ENCODE measurements at places on chromosomes 7 and 10. TPM values are rescaled to one million over a fixed set of nuclear protein-coding genes. Genes with fewer than 3 reads are reported as not detected.

- no peaks in the 10 kb centered on the region for H3K36me3 ChIP-seq
- no peaks in the 10 kb centered on the region for H3K27me3 ChIP-seq
- DNase-seq: no peak
- H3K4me3 ChIP-seq: peak overlapping the region; percentile 87
- H3K27ac ChIP-seq: peak overlapping the region; percentile 93
Observed at GRCh38 chr10:31757386-31757791, 171.2 kb downstream of the ARHGAP12 start.

- peaks cover 38% of the 10 kb centered on the region for H3K27me3 ChIP-seq
- H3K36me3 ChIP-seq: no peaks in the 10 kb centered on the region
- DNase-seq: no peak
Observed at GRCh38 chr7:139490130-139490529, 6.7 kb upstream of the KLRG2 start.

DNA sequence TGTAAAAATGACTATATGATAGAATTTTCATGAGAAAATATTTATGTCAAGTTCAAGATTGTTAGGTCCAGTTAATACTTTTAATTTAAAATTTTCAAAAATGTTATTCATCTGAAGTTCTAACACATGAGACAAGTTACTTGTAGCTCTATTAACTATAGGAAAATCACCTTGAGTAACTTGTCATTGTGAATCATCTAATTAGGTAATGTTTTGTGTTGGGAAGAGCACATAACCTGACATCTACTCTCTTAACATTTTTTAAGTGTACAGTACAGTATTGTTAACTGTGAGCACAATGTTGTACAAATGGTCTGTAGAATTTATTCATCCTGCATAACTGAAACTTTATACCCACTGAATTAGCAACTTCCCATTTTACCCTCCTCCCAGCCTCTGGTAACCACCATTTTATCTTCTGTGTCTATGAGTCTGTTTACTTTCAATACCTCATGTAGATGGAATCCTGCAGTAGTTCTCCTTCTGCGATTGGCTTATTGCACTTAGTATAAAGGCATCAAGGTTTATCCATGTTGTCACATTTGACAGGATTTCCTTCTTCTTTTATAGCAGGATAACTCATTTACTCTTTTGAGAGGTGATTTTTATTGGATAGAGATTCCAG is 54.6 kb downstream of the ARL4A start:
- peaks cover 7% of the 10 kb centered on the region for H3K4me1 ChIP-seq
- no peak for DNase-seq
- no peaks in the 10 kb centered on the region for H3K27me3 ChIP-seq
- no peaks in the 10 kb centered on the region for H3K36me3 ChIP-seq
- H3K4me3 ChIP-seq: no peak overlapping the region

GRCh38 chr10:42594246-42594650 is 44.1 kb downstream of the ZNF33B start:
- H3K36me3 ChIP-seq: peaks cover 76% of the 10 kb centered on the region
- H3K27ac ChIP-seq: no peak overlapping the region
- no peaks in the 10 kb centered on the region for H3K4me1 ChIP-seq
- no peak overlapping the region for H3K4me3 ChIP-seq

GRCh38 chr7:644381-645305 is 81.9 kb upstream of the DNAAF5 start:
- no peaks in the 10 kb centered on the region for H3K27me3 ChIP-seq
- H3K4me1 ChIP-seq: peaks cover 4% of the 10 kb centered on the region
- H3K27ac ChIP-seq: no peak overlapping the region

DNA sequence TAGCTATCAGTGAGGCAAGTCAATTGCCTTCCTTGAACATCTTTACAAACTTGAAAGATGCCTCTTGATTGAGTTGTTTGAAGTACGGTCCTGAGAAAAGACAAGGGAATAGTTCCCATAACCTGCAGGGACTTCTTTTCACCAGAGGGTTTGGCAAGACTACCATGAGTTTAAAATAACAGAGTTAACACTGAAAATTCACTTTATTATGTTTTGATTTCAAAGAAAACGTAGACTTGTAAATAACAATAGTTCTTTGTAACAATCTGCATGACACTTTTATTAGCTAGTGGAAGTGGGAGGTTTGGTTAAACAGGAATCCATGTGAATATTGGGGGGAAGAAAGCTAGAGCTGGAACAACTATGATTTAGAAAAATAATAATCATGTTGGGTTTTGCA is 49.5 kb downstream of the WNT2 start:
- no peak overlapping the region for H3K4me3 ChIP-seq
- peaks cover 4% of the 10 kb centered on the region for H3K4me1 ChIP-seq
- no peak for DNase-seq
- H3K27ac ChIP-seq: no peak overlapping the region
- H3K36me3 ChIP-seq: no peaks in the 10 kb centered on the region

ECHDC3 gene
- 5.3 TPM for total RNA-seq

STK32C gene
- 19.6 TPM for total RNA-seq

KCND2 gene
- total RNA-seq: 0.59 TPM

CALHM3 gene
- total RNA-seq: not detected

OPN4 gene
- total RNA-seq: not detected

PALD1 gene
- total RNA-seq: 14.1 TPM

CAMK2G gene
- total RNA-seq: 25.5 TPM

IFIT1B gene
- total RNA-seq: not detected
